ENCODE measurements at places on chromosomes 3 and 15.
A peak's percentile ranks its signal among the peaks of the same experiment; 100 is the strongest.

DNA sequence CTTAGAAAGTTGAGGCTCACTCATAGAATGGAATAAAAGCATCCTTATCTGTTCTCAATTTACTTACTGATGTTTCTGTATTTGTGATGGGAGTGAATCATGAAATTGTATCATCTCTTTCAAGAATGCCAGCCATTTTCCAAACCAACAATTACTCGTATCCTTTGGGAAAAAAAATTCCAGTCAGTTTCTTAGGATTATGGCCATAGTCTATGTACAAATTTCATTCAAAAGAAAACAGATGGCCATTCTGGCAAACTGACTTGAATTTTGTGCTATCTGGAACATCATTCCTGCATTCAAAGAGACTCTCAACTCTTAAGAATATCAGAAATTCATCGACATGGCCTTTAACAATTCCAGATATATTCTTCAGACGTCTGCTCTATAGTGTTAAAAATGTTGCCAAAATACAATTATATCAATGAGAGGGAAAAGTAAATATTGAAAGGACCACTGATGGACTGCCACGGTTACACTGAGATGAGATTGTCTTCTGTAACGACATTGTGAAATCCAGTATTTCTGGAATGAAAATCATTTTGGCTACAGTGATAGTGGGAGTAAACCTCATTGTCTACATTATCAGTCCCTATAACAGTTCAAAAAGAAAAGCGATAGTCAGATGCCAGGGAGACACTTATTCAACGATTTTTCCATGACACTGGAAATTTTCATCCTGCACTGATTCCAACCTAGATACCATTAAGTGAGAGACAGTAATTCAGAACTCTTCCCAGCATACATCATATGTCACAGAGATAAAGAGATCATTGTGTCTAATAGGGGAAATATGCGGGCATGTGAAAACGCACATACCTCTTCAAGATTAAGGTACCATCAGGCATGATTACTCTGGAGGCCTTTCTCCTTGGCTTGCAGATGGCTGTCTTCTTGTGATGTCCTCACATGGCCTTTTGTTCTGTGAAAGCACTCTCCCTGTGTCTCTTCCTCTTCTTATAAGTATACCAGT is 953.8 kb upstream of the ALCAM start:
- H3K27ac ChIP-seq = no peak overlapping the region
- no peaks in the 10 kb centered on the region for H3K4me1 ChIP-seq
- H3K4me3 ChIP-seq = no peak overlapping the region
- H3K36me3 ChIP-seq = no peaks in the 10 kb centered on the region
- no peaks in the 10 kb centered on the region for H3K27me3 ChIP-seq

DNA sequence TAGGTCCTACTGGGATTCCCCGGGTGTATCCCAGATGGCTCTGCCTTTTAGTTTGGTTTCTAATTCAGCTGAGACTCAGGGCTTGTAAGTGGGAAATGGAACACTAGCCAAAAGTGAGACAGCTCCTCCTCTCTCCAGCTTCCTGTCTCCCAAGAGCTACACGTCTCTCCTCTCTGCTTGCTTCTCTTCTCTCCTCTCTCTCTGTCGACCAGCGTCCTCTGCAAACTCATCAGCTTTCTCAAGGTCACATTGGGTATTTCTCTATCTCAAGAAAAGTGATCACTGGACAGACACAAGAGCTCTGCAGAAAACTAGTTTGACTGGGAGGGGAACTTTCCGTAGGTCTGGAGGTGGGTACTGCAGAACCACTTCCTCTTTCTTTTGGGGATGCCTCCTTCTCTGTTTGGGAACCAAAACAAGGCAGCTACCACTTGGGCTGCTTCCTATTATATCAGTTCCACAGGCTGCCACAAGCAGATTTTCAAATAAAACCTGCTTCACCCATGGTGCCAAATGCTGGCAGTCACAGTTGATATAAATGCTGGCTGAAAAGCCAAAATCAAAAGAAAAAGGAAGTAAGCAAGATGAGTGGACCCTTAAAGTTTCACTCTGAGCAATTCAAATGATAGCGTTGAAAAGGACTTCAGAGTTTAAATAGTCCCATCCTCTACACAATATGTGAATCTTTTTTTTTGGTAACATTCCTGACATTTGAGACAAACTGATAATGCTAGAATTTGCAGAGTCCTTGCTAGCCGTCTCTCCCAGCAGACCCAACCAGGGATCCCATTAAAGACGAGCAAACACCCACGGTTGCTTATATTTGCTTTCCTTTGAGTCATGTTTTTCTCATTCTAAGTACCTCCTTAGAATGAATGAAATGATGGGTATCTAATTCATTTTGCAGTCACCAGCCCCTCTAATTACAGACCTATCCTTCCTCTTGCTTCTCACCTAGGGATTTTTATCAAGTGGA is 7.2 kb upstream of the DYNC1LI1 start:
- H3K4me1 ChIP-seq = peaks cover 8% of the 10 kb centered on the region
- no peak for DNase-seq
- peak overlapping the region; percentile 55 for H3K4me3 ChIP-seq
- no peaks in the 10 kb centered on the region for H3K27me3 ChIP-seq

DNA sequence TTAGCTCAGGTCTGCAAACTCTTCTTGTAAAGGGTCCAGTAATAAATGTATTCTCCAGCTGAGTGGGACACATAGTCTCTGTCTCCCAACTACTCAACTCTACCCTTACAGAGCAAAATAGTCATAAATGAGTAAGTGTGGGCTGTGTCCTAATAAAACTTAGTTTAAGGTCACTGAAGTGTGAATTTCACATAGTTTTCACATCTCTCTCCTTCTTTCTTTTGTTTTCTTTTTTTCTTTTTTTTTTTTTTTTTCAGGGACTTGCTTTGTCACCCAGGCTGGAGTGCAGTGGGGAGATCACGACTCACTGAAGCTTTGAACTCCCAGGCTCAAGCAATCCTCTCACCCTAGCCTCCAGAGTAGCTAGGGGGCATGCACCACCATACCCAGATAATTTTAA is 1.9 kb upstream of the ACTL6A start:
- no peak overlapping the region for H3K27ac ChIP-seq
- H3K36me3 ChIP-seq = peaks cover 8% of the 10 kb centered on the region
- no peak for DNase-seq
- H3K27me3 ChIP-seq = no peaks in the 10 kb centered on the region
- H3K4me3 ChIP-seq = no peak overlapping the region

GRCh38 chr3:160851629-160852210 is 95.7 kb downstream of the PPM1L start:
- DNase-seq = no peak
- H3K36me3 ChIP-seq = no peaks in the 10 kb centered on the region

DNA sequence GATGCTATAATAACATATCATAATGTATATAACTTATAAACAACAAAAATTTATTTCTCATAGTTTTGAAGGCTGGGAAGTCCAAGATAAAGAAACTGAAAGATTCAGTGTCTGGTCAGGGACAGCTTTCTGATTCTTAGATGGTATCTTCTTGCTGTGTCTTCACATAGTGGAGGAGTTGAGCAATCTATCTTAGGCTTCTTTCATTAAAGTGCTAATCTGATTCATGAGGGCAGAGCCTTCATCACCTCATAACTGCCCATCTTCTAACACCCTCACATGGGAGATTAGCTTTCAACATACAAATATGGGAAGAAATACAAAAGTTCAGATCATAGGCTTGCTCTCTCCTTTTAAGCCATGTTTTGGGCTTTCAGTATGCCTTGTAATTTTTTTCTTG is 774.8 kb upstream of the EPHA6 start:
- no peaks in the 10 kb centered on the region for H3K27me3 ChIP-seq
- no peaks in the 10 kb centered on the region for H3K36me3 ChIP-seq
- H3K4me1 ChIP-seq = no peaks in the 10 kb centered on the region
- H3K27ac ChIP-seq = no peak overlapping the region
- H3K4me3 ChIP-seq = no peak overlapping the region

DNA sequence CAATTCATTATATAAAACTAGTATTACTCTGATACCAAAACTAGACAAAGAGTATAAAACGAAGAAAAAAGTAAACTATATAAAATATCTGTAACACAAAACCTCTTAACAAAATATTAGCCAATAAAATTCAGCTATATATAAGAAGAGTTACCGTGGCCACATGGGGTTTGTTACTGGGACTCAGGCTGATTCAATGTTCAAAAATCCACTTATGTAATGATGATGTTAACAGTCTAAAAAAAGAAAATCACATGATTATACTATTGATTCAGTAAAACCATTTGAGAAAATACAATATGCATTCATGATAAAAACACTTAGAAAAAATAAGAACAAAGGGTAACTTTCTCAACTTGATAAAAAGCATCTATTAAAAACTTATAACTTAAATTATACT is 18.3 kb downstream of the P2RY1 start:
- no peaks in the 10 kb centered on the region for H3K36me3 ChIP-seq
- no peak overlapping the region for H3K27ac ChIP-seq
- H3K4me1 ChIP-seq = no peaks in the 10 kb centered on the region

Measured in effector memory CD8-positive, alpha-beta T cell (primary cell).